Stimulated activated CD8-positive, alpha-beta memory T cell treated with anti-CD3 and anti-CD28 coated beads, Interleukin-4, amount 100 ng/mL, for 1 hour (primary cell): ENCODE measurements at places on chromosomes 5 and 9.

DNA sequence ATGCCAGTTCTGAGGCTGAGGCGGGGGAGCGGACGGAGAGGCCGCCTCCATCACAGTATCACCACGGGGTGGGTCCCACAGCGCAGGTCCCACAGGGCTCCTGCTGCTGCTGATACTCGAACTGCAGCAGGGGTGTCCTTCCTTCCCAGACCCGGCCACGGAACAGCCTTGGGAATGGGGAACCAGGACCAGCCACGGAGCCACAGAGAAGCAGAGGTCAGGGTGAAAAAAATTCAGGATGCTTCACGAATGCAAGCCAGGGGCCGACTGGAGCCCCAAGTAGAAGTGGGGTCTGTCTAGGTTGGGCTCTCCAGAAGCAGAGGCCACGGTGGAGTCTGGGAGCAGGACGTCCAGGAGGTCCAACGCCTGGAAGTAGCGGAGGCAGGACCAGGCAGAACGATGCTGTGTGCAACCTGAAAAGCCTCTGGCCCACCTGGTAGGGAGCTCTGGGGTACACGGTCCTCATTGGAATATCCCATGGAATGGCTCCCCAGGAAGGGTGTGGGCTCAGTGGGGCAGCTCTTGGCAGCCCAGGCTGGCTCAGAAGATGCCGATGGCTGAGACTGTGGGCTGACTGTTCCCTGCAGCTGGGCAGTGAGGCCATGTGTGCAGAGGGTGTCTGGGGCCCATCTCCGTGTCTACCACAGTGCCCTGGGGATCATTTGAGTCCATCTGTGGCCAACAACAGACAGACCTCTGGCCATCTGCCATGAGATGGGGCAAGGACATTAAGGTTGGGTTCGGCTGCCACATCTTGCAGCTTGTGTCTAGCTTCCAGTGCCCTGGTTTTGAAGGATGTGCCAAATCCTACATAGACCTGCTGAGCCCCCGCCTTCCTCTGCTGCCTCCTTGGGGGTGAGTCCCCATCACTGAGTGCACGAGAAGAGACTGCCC is 66.9 kb upstream of the FCN1 start:
- DNase-seq, result no peak

GRCh38 chr5:121698690-121699089 is 153.0 kb upstream of the FTMT start:
- no peak for DNase-seq

- DNase-seq, result no peak
Measured at GRCh38 chr5:145221416-145221815, 613.7 kb downstream of the PRELID2 start.

DNA sequence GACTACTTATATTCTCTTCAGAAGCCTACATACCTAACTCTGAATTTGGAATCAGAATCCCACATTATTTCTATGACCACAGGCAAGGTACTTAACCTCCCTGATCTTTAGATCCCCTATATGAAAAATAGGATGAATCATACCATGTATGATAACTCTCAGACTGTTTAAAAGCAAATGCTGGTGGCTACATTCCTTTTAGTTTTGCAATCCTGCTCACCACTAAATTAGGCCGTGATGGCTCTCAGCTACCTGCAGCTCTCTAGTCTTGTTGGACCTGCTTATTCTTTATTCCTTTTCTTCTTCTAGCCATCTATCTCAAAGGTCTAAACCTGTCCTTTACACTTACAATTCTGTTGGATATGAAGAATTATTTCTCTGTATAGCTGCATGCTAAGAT is 303.4 kb upstream of the ATP10B start:
- DNase-seq, result no peak

DNA sequence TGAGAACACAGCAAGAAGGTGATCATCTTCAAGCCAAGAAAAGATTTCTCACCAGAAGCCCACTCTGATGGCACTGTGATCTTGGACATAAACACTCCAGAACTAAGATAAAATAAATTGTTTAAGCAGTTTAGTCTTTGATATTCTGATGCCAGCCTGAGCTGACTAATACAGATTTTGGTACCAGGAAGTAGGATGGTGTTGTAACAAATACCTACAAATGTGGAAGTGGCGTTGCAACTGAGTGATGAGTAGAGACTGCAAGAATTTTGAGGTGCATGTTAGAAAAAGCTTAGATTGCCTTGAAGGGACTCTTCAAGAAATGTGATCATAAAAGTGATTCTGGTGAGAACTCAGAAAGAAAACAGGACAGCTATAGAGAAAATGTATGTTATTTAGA is 592.4 kb upstream of the DAB2 start:
- no peak for DNase-seq

DNA sequence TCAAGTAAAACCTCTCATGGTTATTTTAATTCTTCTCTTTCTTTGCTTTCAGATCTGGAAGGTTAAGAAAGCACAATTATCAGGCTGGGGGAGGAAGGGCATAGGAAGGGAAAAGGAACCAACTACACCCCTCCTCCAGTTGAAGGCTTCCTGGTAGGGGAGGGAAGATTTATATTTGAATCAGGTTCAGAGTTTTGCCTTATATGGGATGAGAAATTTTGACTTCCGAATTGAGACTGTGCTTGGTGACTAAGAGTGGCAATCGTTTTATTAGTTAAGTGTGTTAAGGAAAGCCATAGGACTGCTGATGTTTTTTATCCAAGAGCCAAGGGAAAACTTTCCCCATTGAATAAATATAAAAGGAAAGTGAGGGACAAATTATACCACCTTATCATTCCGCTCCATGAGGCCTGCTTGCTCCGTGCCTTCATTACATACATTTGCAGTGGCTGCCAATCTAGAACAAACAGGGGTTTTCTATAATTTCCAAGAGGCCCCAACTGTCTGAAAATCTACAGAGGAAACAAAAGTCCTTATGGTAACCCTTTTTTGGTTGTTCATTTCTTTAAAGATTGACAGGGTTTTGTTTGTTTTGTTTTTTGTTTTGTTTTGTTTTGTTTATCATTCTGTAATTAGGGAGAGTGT is 115.7 kb upstream of the EPB41L4A start:
- DNase-seq, result no peak
